NCI-H1105 (cell line): ENCODE measurements at places on chromosomes 16 and 17.

DNA sequence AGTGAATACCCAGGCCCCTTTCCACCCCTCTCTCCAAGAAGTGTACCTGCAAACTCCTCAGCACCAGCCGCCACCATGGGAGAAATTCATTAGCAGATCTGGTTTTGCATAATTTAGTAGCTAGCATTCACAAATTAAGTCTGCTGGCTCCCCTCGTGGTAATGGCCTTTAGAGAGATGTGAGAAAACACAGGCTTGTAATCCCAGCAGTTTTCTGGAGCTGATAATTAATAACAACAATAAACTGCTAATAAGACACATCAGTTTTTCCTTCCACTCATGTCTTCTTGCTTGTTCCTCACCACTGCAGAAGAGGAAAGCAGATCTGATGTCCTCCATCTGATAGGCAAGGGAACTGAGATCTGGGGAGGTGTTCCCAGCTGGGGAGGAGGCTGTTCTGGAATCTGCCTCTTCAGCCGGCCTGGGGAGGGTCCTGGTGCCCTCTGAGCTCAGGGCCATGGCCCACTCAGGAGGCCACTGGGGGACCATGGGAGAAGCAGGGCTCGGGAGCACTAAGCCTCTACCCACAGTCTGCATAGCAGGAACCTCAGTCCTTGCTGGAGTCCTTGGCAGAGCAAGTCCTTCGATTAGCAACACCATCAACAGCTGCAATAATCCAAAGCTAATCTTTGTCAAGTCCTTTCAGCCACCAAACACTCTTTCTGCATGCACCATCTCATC is 74.2 kb upstream of the DNAJA2 start:
- DNase-seq = no peak

DNA sequence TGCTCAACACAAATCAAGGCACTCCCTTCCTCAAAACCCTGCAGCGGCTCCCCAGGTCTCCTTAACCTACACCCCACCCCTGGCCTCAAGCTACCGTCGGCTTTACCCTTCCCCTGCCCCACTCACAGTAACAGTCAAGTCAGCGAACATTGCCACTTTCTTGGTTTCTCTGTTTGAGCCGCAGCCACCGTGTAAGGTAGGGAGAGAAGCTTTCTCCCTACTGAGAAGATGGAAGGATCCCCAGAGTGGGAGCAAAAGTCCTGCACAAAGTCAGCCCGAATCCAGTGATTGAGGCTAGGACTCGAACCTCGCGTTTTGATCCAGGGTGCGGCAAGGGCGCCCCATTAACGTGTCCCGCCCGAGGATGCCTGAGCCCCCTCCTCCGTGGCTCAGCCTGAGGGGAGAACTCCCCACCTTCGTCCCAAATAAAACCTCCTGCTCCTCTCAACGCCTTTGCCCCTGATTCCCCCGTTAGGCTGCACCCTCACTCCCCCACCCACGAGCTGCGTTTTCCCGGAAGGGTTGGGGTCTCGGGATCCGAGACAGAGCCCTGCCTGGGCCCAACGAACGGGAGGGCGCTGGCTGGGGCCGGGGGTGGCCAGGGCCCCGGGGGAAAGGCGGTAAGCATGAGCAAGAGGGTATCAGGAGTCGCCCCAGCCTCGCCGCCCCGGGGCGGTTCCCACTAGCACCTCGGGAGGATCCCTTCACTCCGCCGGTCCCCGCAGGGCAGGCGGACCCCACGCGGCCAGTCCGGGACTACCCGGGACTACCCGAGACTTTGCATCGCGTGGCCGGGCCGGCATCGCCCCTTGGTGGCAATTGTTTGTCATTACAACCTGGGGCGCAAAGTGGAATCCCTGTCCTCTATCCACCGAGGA is 9.9 kb upstream of the NAGS start:
- DNase-seq = no peak

DNA sequence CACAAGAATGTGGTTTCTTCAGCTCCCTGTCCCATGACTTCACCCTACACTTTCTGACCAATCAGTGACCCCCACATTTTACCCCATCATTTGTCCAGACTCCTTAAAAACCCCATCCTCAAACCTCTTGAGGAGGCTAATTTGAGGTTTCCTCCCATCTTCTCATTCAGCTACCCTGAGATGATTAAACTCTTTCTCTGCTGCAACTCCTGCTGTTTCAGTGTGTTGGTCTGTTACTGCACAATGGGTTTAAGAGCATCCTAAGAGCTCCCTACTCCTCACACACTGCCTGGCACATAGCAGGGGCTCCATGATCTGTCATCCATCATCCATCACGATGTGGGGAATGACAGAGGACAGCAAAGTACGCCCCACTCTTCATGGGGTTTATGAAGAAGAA is 212.6 kb downstream of the SLC39A11 start:
- DNase-seq = no peak

DNA sequence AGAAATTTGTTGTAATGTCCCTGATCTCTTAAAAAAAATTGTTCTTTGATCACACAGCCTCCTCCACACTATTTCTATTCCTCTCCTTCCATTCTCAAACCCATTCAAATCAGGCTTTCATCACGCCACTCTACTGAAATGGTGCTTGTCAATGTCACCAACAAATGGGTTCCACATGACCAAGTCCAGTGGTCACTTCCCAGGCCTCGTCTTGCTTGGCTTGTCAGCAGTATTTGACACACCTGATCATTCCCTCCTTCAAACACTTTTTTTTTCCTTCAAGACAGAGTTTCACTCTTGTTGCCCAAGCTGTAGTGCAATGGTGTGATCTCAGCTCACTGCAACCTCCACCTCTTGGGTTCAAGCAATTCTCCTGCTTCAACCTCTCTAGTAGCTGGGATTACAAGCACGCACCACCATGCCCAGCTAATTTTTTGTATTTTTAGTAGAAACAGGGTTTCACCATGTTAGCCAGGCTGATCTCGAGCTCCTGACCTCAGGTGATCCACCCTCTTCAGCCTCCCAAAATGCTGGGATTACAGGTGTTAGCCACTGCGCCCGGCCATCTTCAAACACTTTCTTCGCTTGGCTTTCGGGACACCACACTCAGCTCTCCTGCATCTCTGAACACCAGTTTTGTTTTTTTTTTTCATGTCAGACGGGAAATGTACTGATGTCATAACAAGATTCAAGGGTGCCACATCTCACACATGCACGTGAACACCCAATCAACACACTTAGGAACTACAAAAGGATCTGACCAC is 18.3 kb downstream of the NQO1 start:
- DNase-seq = no peak

DNA sequence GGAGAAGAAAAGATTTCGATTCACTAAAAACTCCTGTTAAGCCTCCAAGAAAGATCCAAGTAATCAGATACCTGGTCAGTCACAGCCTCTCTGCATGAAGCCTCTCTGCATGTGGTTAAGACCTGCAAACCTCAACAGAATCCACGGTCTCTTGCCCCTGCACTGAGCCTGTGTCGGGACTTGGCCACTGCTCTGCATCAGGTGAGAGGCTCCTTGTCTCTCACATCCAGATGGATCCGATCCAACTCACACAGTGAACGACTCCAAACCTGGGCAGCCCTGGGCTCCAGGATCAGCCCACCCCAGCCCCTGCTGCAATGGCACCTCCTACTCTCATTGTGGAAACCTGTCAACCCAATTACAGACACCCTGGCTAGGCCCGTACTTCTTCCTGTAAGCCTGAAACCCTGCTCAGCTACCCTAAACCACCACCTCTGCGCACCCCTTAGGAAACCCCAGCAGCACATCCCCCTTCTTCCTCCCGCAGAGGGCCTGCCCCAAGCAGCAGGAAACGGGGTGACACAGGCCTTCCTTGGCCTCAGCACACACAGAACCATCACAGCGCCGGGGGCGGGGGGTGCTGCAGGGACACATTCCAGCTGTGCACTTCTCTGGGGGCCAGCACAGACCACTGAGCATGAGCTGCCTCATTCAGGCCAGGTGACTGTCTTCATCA is 129.5 kb downstream of the ANKRD11 start:
- no peak for DNase-seq

GRCh38 chr17:57354673-57355072 is 98.3 kb downstream of the MSI2 start:
- DNase-seq = no peak

- no peak for DNase-seq
Measured at GRCh38 chr17:32646941-32647340, 160.1 kb downstream of the CDK5R1 start.

- DNase-seq = no peak
Measured at GRCh38 chr16:17084130-17084529, 386.6 kb downstream of the XYLT1 start.

DNA sequence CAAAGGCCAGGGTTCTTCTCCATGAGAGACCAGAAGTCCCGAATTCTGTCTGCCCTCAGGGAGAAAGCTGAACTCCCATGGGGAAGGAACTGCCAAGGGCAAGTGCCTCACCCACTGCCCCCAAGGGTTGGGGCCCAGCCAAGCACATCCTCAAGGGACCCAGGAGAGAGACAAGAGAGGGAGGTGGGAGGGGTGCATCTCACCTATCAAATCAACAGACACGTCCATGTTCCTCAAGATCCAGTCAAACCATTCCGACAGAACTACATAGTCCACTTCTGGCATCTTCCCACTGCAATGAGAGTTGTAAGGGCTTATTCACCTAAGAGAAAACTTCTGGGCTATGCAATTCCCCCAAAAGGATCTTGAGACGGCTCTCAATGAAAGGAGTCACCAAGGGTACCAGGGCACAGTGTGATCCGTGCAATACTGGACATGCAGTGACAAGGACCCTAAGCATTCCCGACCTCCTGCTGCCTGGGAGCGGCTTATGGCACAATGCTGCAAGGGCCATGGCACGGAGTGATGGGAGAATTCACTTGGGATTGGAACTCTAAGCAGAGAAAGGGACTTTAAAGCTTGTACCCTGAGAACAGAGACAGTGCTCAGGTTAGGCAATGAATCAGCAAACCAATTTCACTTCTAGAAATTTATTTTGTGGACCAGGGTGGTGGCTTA is 32.2 kb downstream of the TK2 start:
- no peak for DNase-seq
